Brain pericyte (primary cell): ENCODE measurements at places on chromosomes 16 and 17.

DNA sequence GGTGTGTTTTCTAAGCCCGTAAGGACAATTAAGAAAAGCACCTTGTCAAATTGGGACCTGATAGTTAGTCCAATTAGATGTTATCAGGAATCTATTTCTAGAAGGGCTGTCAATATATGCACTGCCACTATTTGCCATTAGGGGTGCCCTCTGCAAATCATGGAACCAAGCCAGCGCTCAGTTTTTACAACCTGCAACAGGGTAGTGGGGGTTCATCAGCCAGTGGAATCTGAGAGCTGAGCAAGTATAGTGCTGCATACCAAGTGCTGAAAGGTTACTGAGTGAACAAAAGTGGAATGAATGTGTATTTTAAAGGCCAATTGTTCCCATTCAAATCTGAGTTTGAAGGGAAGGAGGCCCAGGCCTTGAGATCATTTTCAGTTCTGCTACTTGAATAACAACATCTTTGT lies 10.4 kb downstream of the PRR11 start:
- DNase-seq: no peak

DNA sequence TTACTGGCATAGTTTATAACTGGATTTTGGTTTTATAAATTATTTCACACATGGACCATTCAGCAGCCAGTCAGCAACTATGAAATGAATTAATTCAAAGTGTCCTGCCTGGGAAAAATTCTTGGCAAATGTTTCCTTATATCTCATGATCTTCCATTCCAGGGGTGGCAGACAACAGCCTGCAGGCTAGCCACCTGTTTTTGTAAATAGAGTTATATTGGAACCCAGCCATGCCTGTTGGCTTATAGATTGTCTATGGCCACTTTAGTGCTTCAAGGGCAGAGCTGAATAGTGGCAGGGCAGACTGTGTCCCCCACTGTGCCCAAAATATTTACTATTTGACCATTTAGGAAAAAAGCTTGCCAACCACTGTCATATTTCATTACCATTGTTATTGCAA lies 613.7 kb downstream of the TMEM114 start:
- DNase-seq: no peak

DNA sequence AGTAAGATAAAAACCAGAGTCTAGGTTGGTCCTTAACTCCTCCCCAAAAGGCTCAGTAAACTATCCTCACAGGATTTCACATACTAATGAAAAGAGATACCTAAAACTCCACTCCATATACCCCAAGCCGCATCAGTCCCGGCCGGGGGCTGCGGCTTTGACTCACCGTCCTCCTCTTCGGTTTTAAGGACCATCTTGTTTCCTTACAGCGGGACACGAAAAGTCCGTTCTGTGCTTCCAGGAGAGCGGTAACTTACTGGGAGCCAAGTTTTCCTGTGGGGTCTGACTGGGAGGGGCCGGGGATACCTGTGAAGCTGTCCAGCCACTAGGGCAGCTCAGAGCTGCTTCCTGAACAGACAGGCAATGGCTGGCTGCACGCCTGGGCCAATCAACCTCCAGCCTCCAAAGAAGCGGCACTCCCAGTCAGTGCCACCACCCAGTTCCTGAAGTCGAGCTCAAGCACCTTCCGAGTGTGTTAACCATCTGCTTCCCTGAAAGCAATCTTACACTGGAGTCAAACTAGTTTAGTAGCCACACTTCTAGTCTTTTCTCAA lies 45.5 kb downstream of the CYTH1 start:
- DNase-seq: no peak

GRCh38 chr17:4165301-4166010 lies 22.5 kb downstream of the CYB5D2 start:
- no peak for DNase-seq

DNA sequence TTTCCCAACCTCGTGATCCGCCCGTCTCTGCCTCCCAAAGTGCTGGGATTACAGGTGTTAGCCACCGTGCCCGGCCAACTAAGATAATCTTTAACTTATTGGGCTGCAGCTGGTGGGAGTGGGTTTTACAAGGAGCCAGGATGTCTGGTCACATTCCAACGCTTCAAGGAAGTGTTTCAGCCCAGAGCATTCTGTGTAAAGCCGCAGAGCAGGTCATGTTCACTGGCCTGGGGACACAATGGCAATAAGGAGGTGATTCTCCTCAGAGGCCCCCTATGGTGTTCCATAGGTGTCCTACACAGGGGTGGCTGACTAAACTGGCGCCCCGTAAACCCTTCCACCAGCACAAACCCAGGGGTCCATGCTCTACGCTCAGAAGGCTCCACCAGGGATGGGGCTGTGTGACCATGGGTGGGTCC lies 1.2 kb downstream of the QPRT start:
- no peak for DNase-seq

DNA sequence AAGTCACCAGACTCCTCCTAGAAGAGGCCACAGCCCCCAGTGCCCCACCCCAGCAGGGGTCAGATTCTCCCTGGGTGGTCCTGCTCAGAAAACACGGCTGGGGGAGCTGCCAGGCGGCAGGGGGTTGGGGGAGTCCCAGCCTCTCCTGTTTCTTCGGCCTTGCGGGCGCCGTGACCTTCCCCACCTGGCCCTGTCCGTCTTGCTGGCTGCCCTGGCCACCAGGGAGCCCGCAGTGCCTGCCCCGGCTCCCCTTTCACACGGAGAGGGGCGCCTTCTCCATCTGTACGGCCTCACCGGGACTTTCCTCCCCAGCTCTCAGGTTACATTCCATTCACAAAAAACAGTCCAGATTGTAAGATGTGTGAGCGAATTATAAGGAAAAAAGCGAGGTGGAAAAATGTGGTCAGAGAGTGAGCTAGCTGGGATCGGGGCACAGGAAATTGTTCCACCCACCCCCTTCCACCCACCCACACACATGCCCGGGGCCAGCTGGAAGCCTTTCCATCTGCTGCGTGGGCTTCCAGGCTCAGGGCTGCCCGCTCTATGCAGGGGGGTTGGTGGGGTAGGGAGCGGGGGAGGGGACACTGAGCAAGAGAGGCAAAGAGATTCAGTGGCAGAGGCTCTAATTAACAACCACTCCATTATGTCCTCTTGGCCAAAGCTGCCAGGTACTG lies 14.6 kb upstream of the CIBAR2 start:
- DNase-seq: no peak

DNA sequence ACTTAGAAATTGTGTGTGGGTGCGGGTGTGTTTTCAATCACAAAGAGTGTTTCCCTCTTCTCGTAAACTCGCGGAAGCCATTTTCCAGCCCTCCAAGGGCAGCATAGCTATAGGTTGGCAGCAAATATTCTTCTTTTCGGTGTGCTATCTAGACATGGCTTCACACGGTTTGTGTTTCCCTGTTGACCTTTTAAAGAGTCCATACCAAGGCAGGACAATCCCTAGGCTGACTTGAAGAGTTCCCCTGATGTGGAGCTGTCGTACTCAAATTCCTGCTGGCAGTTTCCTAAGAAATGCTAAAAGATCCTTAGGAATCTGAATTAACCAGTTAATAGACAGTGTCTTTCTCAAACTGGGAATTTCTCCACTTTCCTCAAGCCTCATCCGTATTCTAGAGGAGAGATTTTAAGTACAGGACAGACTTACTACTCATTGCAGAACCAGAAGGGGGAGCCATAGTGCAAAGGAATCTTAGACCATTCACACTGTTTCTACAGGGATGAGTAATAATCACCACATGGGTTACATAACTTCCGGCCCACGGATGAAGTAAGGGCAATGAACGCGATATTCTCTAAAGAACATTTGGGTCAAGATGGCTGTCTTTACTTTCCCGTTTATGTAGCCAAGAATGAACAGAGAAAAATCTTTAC lies 288.6 kb upstream of the ELAC2 start:
- no peak for DNase-seq

- no peak for DNase-seq
Observed at GRCh38 chr17:16415031-16415924, at the start of gene TRPV2. Gene TRPV2 (plus strand): TSS chr17:16415571. CDS start chr17:16417669, 2,098 bp downstream.

GRCh38 chr16:8798174-8798527 lies 512 bp downstream of the PMM2 start:
- no peak for DNase-seq

GRCh38 chr17:75096082-75096625 lies 8.4 kb downstream of the SLC16A5 start:
- no peak for DNase-seq

- DNase-seq: no peak
Observed at GRCh38 chr16:49455181-49455990, 81.8 kb downstream of the C16orf78 start.

- no peak for DNase-seq
Observed at GRCh38 chr17:10579270-10579669, 29.8 kb upstream of the MYH2 start.

DNA sequence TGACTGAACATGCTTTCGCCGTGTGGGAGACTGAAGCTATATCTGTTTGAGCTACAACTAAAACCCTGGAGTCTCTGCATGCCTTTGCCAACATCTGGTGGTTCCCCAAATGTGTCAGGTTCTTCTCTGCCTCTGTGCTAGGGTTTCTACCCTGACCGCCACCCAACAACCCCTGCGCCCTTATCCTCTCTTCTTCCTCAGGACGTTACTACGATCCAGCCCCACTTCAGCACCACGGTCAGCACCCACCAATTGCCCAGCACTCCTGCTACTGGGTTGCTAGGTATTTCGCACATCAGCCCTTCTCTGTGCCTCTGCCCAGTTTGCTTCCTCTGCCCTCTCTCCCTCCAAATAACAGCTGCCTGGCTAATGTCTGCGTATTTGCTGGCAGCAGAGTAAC lies 106.3 kb upstream of the HSBP1 start:
- DNase-seq: peak; percentile 10

- no peak for DNase-seq
Observed at GRCh38 chr16:399340-400019, 2.2 kb upstream of the DECR2 start.

- no peak for DNase-seq
Observed at GRCh38 chr16:27231692-27232060, 28.4 kb downstream of the KDM8 start.

GRCh38 chr17:76472258-76472645 lies 4.8 kb downstream of the AANAT start:
- no peak for DNase-seq

GRCh38 chr17:81858170-81858966 lies 2.0 kb downstream of the P4HB start:
- DNase-seq: no peak

GRCh38 chr17:57447990-57448758 lies 191.9 kb downstream of the MSI2 start:
- no peak for DNase-seq

DNA sequence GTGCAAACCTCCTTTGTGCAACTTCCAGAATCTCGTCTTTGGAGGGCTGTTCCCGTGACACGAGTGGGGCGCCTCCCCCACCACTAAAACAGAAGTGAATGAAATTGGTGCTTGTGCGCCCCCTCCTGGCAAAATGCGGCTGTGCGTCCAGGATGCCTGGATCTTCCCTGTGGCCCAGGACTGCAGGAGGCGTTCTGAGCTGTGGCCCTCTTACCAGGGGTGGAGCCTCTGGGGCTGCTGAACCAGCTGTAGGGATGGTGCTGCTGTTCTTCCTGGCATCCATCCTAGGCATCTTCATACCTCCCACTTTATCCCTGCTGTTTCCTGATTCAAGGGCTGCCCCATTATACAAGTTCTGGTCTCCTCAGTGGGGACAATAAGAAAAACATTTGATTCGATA lies 18.5 kb upstream of the NAGLU start:
- peak; percentile 56 for DNase-seq

DNA sequence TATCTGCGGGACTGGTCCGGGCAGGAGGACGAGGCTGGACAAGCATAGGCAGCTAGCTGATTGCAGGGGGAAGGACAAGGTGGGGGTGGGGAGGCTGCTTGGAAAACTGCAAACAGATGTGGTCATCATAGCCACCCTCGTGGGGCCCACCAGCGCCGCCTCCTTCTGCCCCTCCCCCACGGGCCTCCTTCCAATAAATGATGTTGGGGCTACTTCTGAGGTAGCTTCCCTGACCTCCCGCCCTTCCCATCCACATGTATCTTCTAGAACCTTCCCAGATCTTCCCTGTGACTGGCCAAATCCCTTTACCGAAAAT lies 12.3 kb upstream of the CDC42EP4 start:
- no peak for DNase-seq

DNA sequence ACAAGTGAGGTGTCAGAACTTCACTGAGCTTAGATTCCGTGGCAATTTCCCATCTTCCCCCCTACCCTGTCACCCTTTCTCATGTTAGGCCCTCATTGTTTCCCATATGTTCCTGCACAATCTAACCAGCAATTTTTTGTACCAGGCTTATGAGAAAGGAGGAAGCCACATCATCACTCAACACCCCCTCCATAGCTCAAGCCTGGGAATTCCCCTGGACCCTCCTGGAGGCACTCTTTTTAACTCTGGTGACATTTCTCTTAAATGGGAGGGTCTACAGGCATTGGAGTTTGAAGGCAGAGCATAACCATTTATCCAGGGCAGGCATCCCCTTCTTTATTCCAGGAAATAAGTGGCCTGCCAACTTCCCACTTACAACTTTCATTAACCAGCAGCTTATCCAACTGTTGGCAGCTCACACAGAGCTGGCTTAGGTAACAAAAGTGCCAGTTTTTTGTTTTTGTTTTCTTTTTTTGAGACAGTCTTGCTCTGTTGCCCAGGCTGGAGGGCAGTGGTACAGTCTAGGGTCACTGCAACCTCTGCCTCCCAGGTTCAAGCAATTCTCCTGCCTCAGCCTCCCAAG lies 10.4 kb upstream of the GLG1 start:
- DNase-seq: no peak

- no peak for DNase-seq
Observed at GRCh38 chr17:19412510-19412909, 1.5 kb downstream of the RNF112 start.

DNA sequence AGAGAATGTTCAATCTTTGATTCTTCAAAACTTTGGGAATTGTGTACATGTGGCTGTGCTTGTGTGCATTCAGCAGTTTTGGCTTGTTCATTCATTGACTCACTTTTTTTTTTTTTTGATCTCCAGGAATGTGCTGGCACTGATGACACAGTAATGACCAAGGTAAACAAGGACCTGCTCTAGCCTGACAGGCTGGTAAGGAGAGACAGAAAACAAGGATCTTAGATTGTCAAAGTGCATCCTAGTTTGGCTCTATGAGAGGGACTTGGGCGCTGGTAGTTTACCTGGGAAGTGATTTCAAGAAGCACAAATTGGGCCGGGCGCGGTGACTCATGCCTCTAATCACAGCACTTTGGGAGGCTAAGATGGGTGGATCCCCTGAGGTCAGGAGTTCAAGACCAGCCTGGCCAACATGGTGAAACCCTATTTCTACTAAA lies 233.1 kb upstream of the WSCD1 start:
- DNase-seq: no peak

DNA sequence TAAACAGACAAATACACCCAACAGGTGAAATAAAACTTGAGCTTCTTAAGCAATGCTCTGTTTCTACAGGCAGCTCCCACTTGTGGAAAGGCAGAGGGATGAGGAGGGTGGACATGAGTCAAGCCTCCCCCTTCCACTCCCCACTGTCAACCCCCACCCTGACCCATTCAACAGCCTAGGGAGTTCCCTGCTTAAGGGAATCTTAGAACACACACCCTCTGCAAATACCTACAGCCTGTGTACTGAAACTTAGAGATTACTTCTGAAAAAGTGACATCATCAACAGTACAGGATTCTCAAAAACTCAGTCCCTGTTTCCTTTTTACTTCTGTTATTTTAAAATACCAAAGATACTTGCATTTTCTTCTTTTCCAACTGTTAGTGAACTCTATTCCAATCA lies 345.4 kb downstream of the SOX9 start:
- DNase-seq: no peak

DNA sequence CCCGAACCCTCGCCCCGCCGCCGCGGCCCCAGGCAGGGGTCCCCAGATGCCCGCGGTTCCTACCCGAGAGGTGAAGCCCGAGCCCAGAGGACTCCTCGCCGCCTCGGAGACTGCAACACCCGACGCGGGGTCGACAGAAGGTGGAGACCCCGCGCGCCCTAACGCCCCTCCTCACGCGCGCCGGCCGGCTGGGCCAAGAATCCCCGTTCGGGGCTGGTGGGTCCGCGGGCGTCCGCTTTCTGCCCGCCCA lies 515 bp downstream of the SUMO2 start:
- no peak for DNase-seq
